ENCODE measurements at places on chromosomes 2 and 18.

- peak; percentile 81 for DNase-seq
These were observed 23.0 kb downstream of the CYTIP start for GRCh38 chr2:157420771-157421323.

DNA sequence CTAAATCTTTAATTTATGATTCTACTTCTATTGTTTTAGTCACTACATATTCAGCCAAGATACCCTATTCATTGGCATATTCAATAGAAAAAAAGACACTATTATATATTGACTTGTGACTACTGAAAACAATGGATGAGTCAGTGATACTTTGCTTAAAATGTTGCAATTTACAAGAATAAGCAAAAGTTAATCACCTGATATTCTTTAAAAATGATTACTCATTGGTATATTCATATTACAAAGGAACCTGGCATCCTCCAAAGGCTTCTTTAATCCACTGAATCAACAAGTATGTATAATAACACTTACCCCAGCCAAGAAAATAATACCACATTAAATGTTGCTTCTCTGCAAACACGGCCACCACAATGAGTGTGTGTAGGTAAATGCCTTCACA lies 87.8 kb downstream of the CALCRL start:
- DNase-seq = no peak

DNA sequence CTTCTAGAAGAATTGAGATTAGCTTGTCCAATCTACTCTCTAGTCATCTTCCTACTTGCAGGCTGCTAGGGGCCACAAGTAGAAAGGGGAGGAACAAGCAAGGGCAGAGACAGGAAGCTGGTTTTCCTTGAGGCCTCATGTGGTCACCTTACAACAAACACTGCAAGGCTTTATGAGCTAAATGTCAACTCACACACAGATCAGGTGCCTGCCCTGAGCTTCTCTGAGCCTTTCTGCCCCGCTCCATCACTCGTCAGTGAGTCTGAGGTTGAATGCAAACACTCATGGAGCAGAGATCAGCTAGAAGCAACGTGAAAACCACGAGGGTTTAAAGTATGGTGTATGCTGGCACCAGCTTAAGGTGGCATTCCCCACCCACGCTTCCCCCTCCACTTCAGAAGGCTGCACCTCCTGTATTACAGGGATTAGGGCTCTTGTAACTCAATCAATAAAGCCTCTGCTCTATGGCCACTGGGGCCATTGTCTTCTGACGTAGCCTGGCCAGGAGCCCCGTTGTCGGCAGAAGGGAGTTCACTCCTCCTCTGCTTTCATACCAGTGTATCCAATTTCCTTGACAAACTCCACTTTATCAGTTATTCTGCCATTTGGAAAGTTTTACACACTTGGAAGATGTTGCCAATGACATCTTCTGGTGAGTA lies 5.4 kb upstream of the CRYGC start:
- DNase-seq = peak; percentile 34

GRCh38 chr2:46306330-46306751 lies 9.1 kb downstream of the EPAS1 start:
- DNase-seq = no peak

GRCh38 chr2:216789081-216789480 lies 70.8 kb downstream of the TNP1 start:
- no peak for DNase-seq

DNA sequence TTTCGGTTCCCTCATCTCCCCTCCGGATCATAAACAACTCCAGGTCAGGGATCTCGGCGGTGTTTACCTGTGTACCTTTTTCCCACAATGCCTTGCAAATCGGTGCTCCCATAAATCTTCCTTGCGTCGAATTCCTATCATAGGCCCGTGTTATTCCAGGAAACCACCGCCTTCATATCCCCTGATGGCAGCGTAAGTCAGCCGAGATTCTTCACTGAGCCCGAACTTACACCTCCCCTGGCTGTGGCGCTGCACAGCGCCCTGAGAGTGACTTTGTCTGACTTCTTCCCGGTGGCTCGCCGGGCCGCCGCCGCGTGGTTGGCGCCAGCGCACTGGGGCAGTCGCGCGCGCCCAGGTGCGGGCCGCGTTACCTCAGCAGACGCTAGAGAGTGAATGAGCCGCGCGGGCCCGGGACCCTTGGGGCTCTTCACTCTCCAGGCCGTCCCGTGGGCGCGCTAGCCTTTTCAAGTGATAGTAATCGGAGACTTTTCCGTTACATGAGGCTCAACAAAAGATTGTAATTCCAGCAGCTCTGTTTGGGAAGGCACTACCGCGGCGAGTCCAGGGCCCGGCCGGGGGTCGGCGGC lies 101.6 kb downstream of the SPTBN1 start:
- peak; percentile 80 for DNase-seq

- no peak for DNase-seq
These were observed 38.9 kb upstream of the ATP6V1B1 start for GRCh38 chr2:70896765-70897202.

DNA sequence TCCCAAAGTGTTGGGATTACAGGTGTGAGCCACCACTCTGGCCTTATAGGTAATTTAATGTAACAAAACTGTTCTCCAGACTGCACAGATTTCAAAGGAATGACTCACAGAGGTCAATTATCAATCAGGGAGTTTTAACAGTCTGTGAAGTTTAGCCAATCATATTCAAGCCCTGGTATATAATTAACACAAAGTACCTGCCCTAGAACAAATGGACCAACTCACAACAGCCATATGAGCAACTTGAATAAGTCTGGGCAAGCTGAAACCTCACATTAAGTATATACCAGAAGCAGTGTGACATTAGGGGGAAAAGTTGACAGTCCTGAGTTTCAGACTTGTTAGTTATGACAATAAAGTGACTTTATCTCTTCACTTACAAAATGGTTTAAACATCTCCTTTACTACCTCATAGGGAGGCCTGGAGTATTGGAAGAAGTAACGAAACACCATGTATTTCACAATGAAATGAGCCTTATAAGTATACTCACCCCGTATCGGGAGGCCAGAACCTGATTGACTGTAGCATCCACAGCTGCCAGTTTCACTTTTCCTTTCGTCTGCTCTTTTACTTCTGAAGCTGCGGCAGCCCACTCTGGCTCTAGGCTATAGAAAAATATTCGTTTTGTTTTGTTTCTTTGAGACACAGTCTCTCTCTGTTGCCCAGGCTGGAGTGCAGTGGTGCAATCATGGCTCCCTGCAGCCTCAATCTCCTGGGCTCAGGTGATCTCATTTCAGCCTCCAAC lies 22.2 kb downstream of the PDIA6 start:
- DNase-seq = peak; percentile 38

GRCh38 chr2:105804266-105804665 lies 59.6 kb downstream of the NCK2 start:
- DNase-seq = no peak

GRCh38 chr18:57085371-57085770 lies 61.5 kb upstream of the BOD1L2 start:
- DNase-seq = no peak

- DNase-seq = no peak
These were observed 451.3 kb upstream of the VWC2L start for GRCh38 chr2:213959589-213959988.

GRCh38 chr2:121689356-121689755 lies 40.1 kb upstream of the CLASP1 start:
- no peak for DNase-seq

DNA sequence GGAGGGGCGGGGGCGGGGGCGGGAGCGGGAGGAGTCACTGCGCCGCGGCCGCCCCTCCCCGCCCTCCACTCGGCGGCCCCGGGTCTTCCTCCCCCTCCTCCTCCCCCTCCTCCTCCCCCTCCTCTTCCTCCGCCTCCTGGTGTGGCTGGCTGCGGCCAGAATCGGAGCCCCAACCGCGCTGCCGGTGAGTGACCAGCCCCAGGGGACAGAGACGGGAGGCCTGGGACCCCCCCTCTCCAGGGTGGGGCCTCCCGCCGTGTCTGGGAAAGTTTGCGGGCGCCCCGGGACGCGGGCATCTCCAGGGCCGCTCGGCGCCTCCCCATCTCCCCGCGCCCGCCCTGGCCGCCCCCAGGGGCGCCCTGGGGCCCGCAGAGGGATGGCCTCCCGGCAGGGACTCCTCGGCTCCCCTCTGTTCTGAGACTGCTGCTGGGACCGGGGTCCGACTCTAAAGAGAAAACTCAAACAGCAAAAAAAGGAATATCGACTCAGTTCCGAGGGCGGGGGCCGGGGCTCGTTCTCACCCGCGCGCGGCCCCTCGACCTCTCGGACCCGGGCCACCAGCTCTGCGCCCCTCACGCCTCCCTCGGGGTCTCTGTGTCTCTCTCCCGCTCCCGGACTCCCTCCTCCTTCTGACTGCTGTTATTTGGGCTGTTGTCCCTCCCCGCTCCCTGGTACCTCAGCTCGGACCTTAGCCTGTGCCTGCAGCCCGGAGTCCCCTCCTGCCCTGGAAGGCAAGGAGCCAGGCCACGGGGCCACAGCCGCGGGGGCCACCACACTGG lies at the start of gene STON1:
Gene STON1 (plus strand): TSS at position 122 of the 779 bp plus-strand sequence. CDS start 50,480 bp downstream, outside the sequence.
- peak; percentile 38 for DNase-seq

DNA sequence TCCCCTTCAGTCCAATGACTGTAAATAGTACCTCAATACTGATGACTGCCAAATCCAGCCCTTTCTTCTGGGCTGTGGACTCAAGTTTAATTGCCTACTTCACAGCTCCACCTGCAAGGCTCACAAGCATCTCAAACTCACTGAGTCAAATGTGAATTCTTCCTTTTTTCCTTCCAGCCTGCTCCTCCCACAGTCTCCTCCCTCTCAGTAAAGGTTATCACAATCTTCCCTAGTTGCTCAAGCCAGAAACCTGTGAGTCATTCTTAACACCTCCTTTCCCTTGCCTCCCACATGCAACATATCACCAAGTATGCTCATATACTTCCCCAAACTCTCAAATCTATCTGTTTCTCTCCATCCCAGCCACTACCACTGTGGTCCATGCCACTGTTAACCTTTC lies 3.7 kb upstream of the MFSD6 start:
- DNase-seq = peak; percentile 53

DNA sequence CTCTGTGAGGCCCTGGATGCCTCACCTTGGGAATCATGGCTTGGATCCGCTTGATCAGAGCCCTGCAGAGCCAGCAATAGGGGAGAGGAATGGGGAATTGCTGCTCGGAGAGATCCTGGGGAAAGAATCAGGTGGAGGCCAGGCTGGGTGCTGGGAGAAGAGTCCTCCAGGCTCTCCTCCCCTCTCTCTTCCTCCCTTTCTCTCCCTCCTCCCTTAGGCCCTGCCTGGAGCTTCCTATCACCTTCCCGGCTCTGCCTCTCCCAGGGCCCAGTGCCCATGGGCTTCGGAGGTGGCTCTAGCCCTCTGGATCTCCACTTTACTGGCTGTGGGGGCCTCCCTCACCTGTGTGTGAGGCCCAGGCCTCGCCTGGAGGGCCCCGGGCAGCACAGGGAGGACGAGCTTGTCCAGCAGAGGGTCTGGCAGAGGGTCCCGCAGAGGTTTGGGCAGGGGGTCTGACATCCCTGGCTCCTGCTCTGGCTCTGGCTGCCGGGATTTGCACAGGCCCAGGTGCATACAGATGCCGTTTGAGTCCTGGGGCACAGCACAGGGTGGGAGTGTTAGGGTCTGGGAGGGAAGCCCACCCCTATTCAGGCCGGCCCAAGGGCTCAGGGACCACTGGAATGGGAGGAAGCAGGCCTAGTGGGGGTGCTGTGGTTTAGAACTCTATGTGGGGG lies 2.6 kb downstream of the SFTPB start:
- DNase-seq = no peak

DNA sequence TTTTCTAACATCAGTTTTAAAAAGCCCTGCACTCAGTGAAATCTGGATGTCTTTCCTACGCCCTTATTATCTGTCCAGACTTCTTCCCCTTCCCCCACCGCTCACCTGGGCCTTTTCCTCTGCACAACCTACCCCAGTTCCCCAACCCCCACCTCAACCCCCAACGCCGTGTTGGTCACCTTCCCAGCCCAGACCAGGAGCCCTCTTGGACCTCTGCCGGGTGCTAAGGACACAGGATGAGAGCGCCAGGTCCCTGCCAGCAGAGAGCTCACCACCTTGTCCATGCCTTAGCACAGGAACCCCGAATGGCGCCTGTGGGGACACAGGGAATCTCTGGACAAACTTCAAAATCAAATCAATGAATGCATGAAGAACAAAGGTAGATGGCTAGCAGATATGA lies 966 bp upstream of the RBM43 start:
- no peak for DNase-seq

DNA sequence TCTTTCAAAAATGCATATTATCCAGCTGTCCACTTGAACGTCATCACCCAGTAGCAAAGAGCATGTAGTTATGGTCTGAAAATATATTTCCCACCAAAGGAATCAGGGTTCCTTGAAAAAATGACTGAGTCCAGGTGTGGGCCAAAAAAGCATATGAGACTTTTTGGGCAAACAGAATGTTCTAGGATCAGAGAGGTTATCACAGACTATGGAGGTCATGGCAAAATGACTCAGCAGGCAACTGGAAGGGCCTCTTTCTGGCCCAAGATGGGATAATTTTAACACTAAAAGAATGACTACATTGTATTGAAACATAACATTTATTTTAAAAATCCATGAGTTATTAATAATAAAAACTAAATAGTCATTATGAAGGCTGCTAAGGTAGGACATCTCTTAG lies 77.1 kb downstream of the COBLL1 start:
- DNase-seq = no peak

DNA sequence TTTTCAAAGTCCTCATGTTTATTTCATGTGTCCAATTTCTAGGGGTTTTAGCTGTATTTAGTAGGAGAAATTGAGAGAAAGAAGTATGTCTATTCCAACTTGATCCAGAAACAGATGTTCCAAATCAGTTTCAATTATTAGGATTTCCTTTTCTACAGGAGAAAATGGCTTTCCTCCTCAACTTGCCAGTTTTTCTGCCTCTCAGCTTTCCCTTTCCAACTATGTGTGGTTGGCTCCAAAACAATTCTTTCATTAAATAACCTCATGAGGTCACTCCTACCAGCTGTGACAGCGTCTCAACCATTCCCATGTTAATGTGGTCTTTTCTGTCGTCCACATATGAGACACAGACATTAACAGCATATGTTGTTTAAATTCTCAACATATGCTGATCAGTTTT lies 13.1 kb downstream of the XIRP2 start:
- DNase-seq = no peak

DNA sequence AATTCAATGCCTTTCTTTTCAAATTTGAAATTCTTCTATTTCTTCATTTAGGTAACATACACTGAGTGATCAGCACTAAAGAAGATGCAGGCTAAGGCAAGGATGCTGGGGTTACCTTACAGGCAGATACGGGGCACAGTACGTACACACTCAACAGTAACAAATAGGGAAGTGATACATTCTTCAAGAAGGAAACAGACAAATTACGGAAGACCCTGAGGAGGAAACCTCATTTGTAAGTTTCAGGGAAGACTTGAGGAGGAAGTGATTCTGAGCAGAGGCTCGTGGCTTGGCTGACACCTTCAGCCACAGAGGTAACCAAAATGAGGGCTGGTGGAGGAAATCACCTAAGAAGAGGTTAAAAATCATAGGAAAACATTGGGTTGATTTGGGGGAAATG lies 1108.3 kb upstream of the KLHL29 start:
- no peak for DNase-seq

DNA sequence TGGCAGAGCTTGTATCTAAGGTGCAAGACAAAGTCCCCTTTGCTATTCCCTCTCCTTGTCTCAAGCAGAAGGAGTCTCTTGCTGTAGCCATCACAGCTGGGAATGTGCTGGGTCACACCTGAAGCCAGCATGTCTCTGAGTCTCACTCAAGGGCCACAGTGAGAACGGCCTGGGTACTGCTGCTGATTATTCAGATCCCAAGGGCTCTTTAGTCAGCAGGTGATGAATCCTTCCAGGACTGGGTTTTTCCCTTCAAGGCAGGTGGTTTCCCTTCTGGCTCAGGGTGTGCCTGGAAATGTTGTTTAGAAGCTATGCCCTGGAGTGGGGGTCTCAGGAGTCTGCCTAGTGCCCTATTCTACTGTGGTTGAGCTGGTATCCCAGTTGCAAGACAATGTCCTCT lies 356.3 kb downstream of the PARD3B start:
- DNase-seq = no peak

GRCh38 chr2:191739194-191739593 lies 61.3 kb downstream of the NABP1 start:
- DNase-seq = no peak

Data from activated CD4-positive, alpha-beta T cell treated with anti-CD3 and anti-CD28 coated beads, Interleukin-2, Interleukin-6, amounts not matched to agents 100 ng/mL and 50 ng/mL, durations not matched to agents 16 hours and 8 hours (primary cell).